Breast epithelium (tissue), 4 donors: ENCODE measurements at places on chromosomes 3 and 15. TPM values are rescaled to one million over a fixed set of nuclear protein-coding genes. Genes with fewer than 3 reads are reported as not detected.

Gene LYZL4
- not detected for total RNA-seq

Gene TEX55
- total RNA-seq: not detected

Gene GLDN
- 67.2 TPM for total RNA-seq

Gene TF
- 6.3 TPM for total RNA-seq
